Stimulated activated CD4-positive, alpha-beta T cell treated with anti-CD3 and anti-CD28 coated beads, TNF-alpha, amount 100 ng/mL, for 48 hours (primary cell): ENCODE measurements at places on chromosomes 3 and 15.

- no peak for DNase-seq
Measured at GRCh38 chr3:4716266-4716665, 223.1 kb downstream of the ITPR1 start.

- no peak for DNase-seq
Measured at GRCh38 chr15:58074452-58074851, 8.9 kb upstream of the ALDH1A2 start.

DNA sequence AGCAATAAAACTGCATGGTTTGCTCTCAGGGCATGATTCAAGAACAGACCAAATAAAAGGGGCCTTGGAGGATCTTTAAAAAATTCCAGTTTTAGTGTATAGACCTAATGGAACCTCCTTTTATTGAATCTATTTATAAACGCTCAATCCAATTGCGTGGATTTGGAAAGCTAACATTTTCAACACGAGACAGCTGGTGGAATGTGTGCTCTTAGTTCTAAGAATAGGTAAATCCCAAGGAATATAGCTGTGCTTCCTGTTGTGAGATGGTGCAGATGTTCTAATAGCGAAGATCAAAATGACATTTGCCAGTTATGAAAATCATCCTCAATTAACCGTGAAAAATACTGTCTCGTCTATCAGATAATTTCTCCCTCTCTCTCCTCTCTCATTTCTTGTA lies 192.5 kb downstream of the ATP10A start:
- DNase-seq, result no peak

DNA sequence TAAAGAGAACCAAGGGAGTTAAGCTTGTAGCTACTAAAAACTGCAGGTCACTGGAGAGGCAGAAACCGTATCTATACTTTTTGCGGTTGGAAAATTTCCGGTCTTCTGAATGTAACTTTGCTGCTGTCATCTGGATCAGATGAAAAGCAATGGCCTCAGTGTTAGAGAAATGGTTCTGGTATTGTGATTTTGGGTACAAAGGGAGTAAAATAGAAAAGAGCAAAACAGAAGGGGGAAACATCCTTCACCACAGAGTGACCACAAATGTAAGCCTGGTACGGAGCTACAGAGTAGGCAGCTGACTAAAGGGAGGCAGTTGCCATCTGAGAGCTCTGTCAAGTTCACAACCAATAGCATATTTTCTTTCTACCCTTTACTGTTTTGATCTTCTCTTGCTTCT lies 5.6 kb downstream of the CD96 start:
- peak; percentile 40 for DNase-seq

DNA sequence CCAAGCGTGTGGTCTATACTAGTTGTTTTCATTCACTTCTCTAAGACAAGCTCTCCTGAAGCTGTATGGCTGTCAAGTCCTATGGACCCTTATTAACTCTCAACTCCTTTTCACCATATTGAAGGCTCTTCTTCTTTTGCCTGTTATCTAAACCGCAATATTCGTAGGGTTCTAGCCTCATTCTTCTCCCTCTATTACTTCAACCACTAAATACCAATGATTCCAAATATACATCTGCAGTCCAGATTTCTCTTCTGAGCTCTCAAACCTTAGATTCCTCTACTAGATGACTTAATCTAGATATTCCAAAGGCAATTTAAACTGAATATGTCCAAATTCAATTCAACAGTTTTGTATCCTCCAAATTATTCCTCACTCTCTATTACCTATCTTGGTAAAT lies 24.6 kb downstream of the AQR start:
- no peak for DNase-seq

GRCh38 chr15:40412095-40412759 lies 6.6 kb downstream of the IVD start:
- DNase-seq, result no peak

- no peak for DNase-seq
Measured at GRCh38 chr3:159458010-159458409, 530.6 kb upstream of the IL12A start.

GRCh38 chr3:194089357-194090177 lies 46.4 kb upstream of the HES1 start:
- peak; percentile 21 for DNase-seq

DNA sequence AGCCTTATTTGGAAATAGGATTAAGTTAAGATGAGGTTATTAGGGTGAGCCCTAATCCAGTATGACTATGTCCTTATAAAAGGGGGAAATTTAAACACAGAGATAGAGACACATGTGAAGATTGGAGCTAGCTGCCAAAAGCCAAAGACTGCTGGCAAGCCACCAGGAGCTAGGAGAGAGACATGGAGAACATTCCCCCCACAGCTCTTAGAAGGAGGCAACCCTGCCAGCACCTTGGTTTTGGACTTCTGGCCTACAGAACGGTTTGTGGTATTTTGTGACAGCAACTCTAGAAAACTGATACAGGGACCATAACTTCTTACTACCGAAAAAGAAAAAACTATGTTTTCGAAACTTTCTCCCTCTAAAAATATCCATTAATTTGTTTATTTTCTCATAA lies 245.3 kb upstream of the RARB start:
- DNase-seq, result no peak

GRCh38 chr3:170862618-170863374 lies 7.2 kb downstream of the RPL22L1 start:
- no peak for DNase-seq

- DNase-seq, result no peak
Measured at GRCh38 chr15:83444936-83445335, 2.2 kb upstream of the SH3GL3 start.

- no peak for DNase-seq
Measured at GRCh38 chr3:27714146-27714526, 8.0 kb downstream of the EOMES start.

GRCh38 chr3:112782491-112782890 lies 64.2 kb downstream of the CD200R1L start:
- DNase-seq, result no peak

- DNase-seq, result no peak
Measured at GRCh38 chr3:147403511-147403910, 2.8 kb downstream of the ZIC4 start.

GRCh38 chr3:111072031-111072921 lies 660 bp downstream of the NECTIN3 start:
- no peak for DNase-seq

- DNase-seq, result no peak
Measured at GRCh38 chr3:181705086-181705480, 6.6 kb upstream of the SOX2 start.
